Fibroblast of pulmonary artery (primary cell): ENCODE measurements at places on chromosomes 5 and 9.

DNA sequence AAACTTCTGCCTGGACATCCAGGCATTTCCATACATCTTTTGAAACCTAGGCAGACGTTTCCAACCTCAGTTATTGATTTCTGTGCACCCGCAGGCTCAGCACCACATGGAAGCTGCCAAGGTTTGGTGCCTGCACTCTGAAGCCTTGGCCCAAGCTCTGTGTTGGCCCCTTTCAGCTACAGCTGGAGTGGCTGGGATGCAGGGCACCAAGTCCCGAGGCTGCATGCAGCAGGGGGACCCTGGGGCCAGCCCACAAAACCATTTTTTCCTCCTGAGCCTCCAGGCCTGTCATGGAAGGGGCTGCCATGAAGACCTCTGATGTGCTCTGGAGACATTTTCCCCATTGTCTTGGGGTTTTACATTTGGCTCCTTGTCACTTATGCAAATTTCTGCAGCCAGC is 49.9 kb downstream of the NFX1 start:
- no peak for DNase-seq

GRCh38 chr9:125493881-125494652 is 212.9 kb downstream of the MAPKAP1 start:
- no peak for DNase-seq

GRCh38 chr5:74579215-74579614 is 61.3 kb downstream of the ENC1 start:
- DNase-seq: no peak

DNA sequence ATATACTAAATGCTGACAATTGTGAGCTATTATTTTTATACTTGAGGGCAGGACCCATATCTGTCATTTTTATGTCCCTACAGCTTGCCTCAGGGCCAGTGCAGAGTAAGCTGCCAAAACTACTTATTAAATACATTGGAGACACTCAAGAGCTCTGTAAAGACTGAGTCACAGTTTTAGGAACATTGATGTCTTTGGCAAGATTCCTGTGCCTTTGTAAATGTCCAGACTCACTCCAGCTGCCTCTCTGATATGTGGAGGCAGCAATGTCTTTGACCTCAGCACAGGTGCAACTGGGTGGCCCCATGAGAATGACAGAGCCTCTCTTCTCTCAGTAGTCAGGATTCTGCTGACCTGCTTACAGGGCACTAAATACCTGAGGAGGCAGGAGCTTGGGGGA is 363.2 kb downstream of the OSTF1 start:
- DNase-seq: no peak

DNA sequence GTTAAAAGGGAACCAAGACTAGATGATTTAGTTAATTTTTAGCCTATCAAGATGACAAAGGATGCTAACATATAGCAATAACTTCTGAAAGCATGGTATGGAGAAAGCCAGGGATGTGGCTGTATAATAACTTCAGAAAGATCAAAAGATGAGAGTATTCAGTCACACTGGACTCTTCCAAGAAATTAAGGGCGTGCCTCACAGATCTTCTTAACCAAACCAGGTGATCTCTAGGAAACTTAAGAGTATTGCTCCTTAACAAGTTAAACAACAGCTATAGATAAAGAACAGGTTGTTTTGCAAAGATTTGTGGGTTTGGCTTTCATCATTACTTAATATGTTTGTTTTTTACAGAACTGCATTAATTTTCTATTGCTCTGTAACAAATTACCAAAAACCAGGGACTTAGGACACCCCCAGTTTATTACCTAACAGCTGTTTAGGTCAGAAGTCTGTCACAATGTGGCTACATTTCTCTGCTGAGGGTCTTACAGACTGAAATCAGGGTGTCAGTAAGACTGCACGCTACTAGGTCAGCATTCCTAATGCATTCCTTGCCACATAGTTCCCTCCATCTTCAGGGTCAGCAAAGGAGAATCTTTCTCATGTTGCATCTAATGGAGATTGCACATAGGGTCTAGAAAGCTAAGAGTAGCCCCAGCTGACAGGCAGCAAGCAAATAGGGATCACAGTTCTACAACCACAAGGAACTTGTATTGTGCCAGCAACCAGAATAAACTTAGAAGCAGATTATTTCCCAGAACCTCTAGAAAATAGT is 113.8 kb downstream of the WDR70 start:
- DNase-seq: no peak

GRCh38 chr9:133029994-133030316 is 842 bp upstream of the GTF3C5 start:
- DNase-seq: no peak

DNA sequence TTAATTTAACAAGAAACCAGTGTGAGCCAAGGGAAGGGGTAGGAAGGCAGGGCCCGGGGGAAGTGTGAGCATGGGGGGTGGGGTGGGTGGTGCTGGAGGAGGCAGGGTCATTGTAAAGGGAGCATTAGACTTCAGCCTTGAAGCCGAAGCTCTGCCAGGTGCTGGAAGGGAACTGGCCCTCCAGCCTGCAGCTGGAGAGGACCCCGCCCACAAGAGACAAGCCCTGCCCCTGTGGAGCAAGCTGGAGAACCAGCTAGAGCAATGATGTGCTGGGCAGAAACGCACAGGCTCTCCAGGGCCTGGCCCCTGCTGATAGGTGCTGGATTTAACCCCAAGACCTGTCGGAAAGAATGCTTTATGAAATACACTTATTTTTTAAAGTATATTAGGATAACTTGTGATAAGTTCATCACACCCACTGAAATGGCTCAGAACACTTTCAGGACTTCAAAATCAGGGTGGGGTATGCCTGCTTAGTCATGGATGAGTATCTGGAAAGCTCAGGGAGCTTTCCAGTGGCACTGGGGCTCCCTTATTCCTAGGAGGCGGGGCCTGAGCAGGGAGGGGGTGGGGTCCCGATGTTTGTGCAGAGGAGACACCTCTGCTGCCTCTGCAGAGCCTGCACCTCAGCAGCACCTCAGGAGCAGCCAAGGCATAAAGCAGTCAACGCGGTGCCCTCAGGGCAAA is 27.1 kb downstream of the UBE2QL1 start:
- no peak for DNase-seq

DNA sequence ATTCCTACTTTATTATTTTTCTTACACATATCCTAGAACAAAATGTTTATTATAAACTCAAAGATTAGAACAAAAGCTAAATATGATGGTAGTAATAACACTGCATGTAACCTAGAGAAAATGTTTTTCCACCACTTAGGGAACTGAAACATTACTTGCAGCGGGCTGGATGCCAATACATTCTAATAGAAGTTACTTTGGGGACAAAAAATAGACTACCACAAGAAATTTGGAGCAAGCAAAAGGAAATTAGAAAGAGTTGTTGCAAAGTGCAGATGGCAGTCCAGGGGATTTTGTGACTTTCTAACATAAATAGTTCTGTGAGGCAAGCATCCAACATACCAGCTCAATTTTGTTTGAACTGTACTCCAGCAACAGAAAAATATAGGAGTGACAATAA is 255.3 kb upstream of the GRIN3A start:
- DNase-seq: no peak

DNA sequence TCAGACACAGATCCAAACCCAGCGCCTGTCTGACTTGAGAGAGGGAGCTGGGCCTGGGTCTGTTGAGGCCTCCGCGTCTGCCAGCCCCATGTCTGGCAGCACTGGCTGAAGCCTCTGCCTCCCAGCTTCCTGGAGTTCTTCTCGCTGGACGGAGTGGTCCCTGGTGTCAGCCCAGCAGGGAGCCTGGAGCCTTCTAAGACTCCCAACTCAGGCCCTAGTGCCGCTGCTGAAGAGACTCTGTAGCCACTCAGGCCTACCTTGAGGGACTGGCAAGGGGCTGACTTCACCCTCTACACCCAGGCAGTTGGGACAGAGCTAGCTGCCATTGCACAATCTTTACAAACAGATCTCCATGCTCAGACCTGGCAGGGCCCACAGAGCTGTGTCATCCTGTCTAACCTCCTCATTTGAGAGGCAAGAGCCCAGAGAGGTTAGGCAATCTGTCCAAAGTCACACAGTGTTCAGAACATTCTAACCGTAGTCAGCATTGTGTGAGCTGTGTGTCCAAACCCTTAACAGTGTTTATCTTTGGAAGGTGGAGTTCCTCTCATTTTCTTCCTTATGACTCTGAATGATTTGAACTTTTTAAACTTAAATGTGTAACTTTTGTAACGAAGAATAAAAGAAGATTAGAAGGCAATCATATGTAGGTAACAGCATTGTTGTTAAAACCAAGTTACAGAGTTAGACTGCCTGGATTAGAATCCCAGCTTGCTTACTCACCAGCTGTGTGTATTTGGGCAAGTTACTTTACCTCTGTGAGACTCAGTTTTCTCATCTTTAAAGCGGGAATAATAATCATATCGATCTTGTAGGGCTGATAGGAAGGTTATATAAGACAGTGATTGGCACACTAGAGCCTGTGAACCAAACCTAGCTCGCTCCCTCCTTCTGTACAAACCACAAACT is 4.6 kb upstream of the DUSP1 start:
- DNase-seq: peak; percentile 97
